ENCODE measurements at places on chromosomes 4 and X.

- no peak for DNase-seq
These were observed 12.4 kb upstream of the ARHGAP6 start for GRCh38 chrX:11678158-11678557.

DNA sequence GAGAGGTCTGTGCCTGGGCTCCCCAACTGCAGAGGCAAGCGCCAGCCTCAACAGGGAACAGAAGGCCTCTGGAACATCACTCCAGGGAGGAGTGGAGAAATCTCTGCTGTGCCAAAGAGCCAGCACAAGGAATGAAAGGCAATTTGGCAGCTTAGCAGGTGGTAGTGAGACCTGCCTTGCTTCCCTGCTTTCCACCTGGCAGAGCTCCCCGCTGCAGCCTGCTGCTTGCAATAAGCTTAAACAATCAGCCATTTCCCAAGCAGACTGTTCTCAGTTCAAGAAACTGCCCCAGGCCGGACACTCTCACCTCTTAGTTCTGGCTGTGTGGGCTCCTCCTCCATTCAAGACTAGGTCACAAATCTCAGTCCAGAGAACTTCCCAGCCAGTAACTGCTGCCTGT lies 370.6 kb downstream of the MAGEB5 start:
- no peak for DNase-seq

DNA sequence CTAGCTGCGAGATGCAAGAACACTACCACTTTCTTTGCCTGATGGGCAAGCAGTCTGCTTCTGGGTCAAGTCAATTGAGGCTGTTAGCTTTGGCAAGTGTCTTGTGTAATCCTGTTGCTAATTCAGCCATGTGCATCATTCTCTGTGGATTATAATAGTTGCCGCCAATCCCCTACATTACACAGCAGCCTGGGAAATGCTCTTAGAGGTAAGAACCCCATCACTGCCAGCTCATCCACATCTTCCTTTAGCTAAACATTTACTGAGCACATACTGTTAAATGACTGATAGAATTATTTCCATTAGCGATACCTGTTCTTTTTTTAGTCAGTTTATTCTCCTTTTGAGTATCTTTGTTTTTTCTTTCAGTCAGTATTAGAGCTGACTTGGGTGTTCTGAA lies 116.2 kb downstream of the CBR4 start:
- no peak for DNase-seq

DNA sequence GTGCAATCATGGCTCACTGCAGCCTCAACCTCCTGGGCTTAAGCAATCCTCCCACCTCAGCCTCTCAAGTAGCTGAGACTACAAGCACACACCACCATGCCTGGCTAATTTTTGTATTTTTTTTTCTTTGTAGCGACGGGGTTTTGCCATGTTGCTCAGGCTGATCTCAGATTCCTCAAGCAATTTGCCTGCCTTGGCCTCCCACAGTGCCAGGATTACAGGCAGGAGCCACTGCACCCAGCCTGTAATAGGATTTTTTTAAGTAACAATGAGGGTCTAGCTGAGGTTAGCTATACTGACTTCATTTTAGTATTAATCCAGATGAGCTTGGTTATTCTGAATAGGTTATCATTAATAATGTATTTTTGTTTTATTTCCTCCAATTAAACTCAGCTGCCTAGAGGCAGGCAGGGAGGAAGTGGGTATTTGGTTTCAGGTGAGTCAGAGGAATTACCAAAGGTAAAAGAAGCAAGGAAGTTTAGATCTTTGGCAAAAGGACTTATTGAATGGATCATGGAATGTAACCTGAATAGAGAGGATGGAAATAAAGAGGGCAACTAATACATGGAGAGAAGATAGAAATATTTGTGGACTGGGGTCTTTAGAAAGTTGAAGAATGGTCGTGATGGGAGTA lies 1023.3 kb upstream of the TENM3 start:
- no peak for DNase-seq

DNA sequence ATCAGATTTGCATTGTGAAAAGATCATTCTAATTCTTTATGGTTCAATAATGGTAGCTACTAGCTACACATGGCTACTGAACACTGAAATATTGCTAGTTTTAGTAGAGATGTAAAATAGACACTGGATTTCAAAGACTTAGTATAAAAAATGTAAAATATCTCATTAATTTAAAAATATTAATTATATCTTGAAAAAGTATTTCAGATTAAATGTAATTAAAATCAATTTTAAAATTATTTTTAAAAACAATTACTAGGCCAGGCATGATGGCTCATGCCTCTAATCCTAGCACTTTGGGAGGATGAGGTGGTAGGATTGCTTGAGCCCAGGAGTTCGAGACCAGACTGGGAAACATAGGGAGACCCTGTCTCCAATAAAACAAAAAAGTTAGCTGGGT lies 20.4 kb upstream of the TLR2 start:
- DNase-seq = no peak

DNA sequence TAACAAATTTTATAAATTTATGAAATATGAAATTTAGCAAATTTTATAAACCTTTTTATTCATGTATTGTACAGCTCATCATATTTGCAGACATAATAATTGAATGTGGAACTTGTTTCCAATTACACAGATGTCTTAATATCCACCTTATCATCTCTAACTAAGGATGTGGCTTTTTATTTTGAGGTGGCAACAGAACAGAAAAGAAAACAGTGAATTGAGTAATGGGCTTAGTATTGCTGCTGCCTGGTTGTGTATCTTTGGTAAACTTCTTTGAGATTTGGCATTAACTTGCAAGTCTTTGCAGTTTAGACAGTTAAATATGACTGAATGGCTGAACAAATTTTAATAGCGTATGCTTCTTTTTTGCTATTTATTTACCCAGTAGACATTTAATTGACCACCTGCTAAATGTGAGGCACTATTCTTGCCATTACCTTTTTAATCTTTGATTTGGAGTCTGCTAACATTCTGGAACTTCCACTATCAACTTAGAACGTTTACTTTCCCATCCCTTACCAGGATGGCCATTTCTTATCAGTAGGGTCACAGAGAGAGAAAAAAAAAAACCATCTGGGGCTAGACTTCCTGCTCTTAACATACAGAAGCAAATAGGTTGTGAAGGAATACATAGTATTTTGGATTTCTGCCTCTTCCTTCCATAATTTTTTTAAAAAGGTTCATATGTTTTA lies 44.8 kb downstream of the CLCN3 start:
- DNase-seq = no peak

- DNase-seq = no peak
These were observed at the start of gene ART3 for GRCh38 chr4:76074468-76074867. Gene ART3, plus strand, starts transcription at chr4:76074709. Its CDS starts 1,181 bp downstream, at chr4:76075890.

GRCh38 chr4:69649629-69650028 lies 3.4 kb downstream of the UGT2A1 start:
- no peak for DNase-seq

DNA sequence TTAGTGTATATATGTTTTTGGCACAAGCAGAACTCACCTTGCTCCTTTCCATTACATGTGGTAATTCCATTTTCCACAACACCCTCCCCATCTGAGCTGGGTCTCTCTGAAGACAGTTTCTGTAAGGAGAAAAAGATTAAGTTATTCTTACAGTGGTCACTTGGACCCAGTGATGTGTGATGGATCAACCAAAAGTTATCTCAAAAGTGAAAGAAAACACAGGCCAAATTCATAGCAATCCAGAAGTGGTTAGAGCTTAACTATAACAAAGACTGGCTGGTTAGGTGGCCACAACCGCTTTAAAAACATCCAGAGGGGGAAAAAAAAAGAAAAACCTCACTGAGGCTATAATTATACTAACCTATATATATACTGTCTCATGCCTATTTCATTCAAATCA lies 123.7 kb downstream of the AFAP1 start:
- DNase-seq = no peak

GRCh38 chrX:102765217-102765616 lies 44.7 kb downstream of the GPRASP3 start:
- DNase-seq = no peak

- DNase-seq = no peak
These were observed 196.5 kb downstream of the ARHGAP10 start for GRCh38 chr4:147928400-147928799.

DNA sequence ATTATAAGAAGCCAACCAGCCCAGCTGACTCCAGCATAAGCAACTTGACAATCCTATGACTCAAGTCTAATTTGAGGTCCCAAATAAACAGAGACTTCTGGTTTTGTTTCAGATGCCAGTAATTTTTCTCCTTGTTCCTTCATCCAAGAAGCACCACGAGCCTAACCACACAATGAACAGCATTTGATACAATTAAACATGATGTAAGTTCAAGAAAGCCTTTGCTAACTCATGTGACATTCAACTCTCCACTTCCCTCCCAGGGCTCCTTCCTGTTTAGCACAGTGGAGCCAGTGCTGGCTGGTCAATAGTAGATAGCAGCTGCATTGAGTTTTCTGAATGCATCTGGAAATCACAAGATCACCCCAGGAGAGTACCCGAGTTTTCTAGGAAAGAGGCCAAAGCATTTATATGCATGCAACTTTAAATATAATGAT lies 206.3 kb downstream of the ARHGAP24 start:
- no peak for DNase-seq

Data from cortex of kidney (tissue), 1 donor.